Testis (tissue), 5 donors: ENCODE measurements at places on chromosomes 2 and 18. TPM values are rescaled to one million over a fixed set of nuclear protein-coding genes. Genes with fewer than 3 reads are reported as not detected.

Gene NGEF
- total RNA-seq: 15.6 TPM

DNA sequence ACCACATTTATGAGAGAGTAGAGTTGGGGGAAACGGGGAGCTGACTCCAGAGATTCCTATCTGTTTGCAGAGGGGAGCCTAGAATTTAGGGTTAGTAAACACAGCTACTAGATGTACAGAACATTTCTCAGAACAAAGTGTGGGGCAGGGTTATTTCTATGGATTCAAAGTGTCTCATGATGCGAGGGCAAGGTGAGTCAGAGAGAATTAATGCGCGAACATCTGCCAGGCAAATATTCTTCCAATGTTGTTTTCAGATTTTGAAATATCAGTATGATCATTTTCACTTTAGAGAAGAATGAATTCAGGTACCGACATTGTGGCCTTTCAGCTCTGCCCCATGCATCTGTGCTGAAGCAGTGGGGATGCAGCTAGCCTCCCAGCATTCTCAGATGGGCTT lies 2.0 kb upstream of the DSEL start:
- H3K27ac ChIP-seq: no peak overlapping the region
- no peaks in the 10 kb centered on the region for H3K36me3 ChIP-seq
- DNase-seq: no peak
- no peaks in the 10 kb centered on the region for H3K4me1 ChIP-seq
- no peaks in the 10 kb centered on the region for H3K27me3 ChIP-seq
- H3K4me3 ChIP-seq: no peak overlapping the region

Gene MTX2
- total RNA-seq: 58.0 TPM

DNA sequence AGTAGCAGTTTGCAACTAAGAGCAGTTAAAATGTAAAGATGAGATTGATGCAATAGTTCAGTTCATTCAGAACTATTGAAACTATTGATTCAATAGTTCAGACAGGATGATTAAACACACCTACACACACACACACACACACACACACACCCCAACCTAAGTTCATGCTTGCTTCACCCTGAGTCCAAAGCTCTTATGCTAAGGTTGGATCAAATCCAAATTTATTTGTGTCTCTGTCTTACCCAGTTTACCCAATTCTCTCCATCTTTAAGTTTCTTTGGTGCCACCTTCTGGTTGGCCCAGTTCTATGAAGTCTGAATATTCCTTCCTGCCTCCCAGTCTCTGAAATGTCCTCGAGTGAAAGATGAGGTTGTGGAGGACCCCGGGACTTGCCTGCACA lies 5.1 kb downstream of the SERPINB8 start:
- H3K27me3 ChIP-seq: no peaks in the 10 kb centered on the region
- H3K27ac ChIP-seq: no peak overlapping the region
- H3K36me3 ChIP-seq: no peaks in the 10 kb centered on the region
- no peaks in the 10 kb centered on the region for H3K4me1 ChIP-seq

Gene MRPL33
- 142 TPM for total RNA-seq

- no peak overlapping the region for H3K4me3 ChIP-seq
- H3K36me3 ChIP-seq: no peaks in the 10 kb centered on the region
- H3K4me1 ChIP-seq: no peaks in the 10 kb centered on the region
- H3K27me3 ChIP-seq: no peaks in the 10 kb centered on the region
- no peak overlapping the region for H3K27ac ChIP-seq
These were observed 17.6 kb upstream of the EPHA4 start for GRCh38 chr2:221589696-221590095.

GRCh38 chr2:29544917-29545316 lies 376.5 kb downstream of the ALK start:
- no peak for DNase-seq
- H3K4me1 ChIP-seq: no peaks in the 10 kb centered on the region
- H3K27me3 ChIP-seq: no peaks in the 10 kb centered on the region
- H3K36me3 ChIP-seq: no peaks in the 10 kb centered on the region
- H3K27ac ChIP-seq: no peak overlapping the region
- no peak overlapping the region for H3K4me3 ChIP-seq

DNA sequence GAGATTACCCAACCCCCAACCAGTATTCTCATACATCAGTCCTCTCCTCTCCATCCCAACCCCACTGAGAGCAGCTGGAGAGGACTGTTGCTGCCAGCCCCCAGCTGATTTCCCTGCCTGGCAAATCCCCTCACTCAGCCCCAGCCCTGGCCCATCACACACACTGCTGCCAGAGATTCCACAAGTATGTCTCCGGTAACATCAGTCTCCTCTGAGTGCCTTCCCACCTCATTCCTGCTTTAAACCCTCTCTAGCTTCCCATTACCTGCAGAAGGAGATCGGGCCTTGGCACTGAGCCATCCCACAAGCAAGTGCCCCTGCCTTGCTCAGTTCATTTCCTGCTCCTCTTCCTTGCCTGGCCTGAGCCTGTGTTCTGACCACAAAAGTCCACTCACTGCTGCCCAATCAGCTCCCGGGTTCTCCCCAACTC lies 50.6 kb upstream of the ZFP36L2 start:
- no peaks in the 10 kb centered on the region for H3K27me3 ChIP-seq
- DNase-seq: no peak
- peak overlapping the region; percentile 51 for H3K27ac ChIP-seq
- no peaks in the 10 kb centered on the region for H3K36me3 ChIP-seq
- H3K4me3 ChIP-seq: no peak overlapping the region
- peaks cover 32% of the 10 kb centered on the region for H3K4me1 ChIP-seq

GRCh38 chr2:173963323-173963816 lies 1.8 kb downstream of the SP3 start:
- no peaks in the 10 kb centered on the region for H3K27me3 ChIP-seq
- peak overlapping the region; percentile 99 for H3K4me3 ChIP-seq
- peak overlapping the region; percentile 100 for H3K27ac ChIP-seq
- peak; percentile 47 for DNase-seq

- no peak for DNase-seq
- H3K4me1 ChIP-seq: peaks cover 4% of the 10 kb centered on the region
- no peaks in the 10 kb centered on the region for H3K27me3 ChIP-seq
- no peaks in the 10 kb centered on the region for H3K36me3 ChIP-seq
These were observed 8.1 kb downstream of the ACKR3 start for GRCh38 chr2:236577481-236578410.

DNA sequence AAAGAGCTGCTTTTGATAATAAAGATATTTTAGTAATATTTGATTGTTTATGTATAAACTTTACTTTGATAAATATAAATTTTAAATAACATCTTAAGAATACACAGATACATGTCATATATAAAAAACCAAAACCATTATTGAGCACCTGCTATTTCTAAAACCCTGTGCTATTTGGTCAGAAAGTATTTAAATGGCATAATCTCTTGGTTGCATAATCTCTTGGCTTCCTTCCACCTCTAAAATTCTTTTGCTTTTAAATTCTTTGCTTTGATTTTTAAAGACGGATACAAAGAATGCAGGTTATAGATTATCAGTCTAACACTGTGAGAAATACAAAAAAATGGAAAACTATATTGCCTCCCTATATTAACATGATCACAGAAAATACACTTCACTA lies 36.9 kb downstream of the ACMSD start:
- H3K27me3 ChIP-seq: no peaks in the 10 kb centered on the region
- H3K36me3 ChIP-seq: no peaks in the 10 kb centered on the region
- no peak for DNase-seq
- no peaks in the 10 kb centered on the region for H3K4me1 ChIP-seq

DNA sequence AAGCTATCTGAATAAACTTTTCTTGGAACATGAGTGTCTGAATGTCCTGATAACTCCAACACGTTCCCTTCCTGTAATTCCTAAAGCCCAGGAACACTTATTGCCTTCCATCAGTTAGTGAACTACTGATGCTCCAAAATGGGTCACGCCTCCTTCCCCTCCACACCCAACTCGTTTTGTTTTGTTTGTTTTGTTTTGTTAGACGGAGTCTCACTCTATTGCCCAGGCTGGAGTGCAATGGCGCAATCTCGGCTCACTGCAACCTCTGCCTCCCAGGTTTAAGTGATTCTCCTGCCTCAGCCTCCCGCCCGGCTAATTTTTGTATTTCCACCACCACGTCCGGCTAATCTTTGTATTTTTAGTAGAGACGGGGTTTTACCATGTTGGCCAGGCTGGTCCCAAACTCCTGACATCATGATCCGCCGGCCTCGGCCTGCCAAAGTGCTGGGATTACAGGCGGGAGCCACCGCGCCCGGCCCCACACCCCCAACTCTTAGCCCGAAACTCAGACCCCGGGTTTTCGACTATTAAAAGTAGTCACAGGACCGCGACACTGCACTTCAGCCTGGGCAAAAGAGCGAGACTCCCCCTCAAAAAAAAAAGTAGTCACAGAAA lies 774 bp downstream of the IER3IP1 start:
- peaks cover 4% of the 10 kb centered on the region for H3K4me1 ChIP-seq
- peak; percentile 33 for DNase-seq
- H3K4me3 ChIP-seq: peak overlapping the region; percentile 89
- no peaks in the 10 kb centered on the region for H3K36me3 ChIP-seq
- H3K27ac ChIP-seq: peak overlapping the region; percentile 47
- no peaks in the 10 kb centered on the region for H3K27me3 ChIP-seq

DNA sequence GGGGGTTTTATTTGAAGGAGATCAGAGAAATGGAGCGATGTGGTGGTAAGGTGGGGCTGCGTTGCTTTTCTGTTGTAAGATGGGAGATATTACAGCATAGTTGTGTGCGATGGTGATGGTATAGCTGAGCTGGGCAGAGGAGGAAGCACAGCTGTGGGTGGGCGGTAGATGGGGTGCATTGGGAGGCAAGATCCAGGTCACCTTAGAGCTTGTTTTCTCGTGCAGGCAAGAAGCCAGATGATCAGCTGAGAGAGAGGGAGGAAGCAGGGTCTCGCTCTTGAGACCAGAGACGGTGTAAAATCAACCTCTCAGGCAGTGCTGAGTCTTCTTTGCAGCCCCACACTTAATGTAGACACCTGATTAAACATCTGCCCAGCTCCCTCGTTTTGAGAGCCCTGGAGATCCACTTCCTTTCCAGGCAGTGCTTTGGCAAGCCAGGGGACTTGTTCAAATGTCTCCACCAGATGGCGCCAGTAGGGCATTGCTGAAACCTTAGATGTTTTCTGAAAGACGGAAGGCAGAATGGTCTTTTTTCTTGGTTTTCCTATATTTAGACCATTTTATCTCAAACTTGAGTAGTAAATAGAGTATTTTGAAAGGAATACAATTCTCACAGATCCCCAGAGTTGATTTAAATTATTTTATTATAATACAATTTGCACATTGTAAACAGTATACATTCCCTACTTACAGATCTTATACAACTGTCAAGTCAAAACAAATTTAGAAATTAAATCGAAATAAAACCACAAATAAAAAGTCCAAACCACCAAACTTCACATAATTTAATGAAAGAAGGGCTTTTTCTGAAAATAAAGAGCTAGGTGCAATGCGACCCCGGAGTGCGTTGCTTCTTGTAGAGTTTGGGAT lies 21.1 kb upstream of the LYPD6B start:
- no peak overlapping the region for H3K27ac ChIP-seq
- DNase-seq: peak; percentile 91
- H3K4me1 ChIP-seq: no peaks in the 10 kb centered on the region

GRCh38 chr2:31075941-31076590 lies 62.2 kb downstream of the GALNT14 start:
- no peaks in the 10 kb centered on the region for H3K36me3 ChIP-seq
- no peak overlapping the region for H3K4me3 ChIP-seq
- DNase-seq: no peak
- H3K27ac ChIP-seq: no peak overlapping the region
- no peaks in the 10 kb centered on the region for H3K4me1 ChIP-seq

DNA sequence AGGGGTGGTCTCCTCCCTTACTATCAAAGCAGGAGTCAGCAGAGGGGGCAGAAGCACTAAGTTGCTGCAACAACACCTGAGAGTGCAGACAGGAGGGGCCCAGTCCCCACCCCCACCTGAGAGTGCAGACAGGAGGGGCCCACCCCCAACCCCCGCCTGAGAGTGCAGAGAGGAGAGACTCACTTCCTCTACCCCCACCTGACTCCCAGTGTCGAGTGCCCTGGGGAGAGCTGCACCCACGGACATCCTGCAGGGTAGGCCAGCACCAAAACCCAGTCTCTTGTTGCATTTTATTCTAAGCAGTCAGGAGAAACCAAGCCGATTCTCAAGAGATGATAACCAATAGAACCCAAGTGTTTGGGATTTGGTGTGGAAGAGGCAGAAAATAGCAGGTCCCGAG lies 78.4 kb downstream of the NAPG start:
- no peak overlapping the region for H3K27ac ChIP-seq
- DNase-seq: no peak
- no peak overlapping the region for H3K4me3 ChIP-seq
- no peaks in the 10 kb centered on the region for H3K36me3 ChIP-seq

DNA sequence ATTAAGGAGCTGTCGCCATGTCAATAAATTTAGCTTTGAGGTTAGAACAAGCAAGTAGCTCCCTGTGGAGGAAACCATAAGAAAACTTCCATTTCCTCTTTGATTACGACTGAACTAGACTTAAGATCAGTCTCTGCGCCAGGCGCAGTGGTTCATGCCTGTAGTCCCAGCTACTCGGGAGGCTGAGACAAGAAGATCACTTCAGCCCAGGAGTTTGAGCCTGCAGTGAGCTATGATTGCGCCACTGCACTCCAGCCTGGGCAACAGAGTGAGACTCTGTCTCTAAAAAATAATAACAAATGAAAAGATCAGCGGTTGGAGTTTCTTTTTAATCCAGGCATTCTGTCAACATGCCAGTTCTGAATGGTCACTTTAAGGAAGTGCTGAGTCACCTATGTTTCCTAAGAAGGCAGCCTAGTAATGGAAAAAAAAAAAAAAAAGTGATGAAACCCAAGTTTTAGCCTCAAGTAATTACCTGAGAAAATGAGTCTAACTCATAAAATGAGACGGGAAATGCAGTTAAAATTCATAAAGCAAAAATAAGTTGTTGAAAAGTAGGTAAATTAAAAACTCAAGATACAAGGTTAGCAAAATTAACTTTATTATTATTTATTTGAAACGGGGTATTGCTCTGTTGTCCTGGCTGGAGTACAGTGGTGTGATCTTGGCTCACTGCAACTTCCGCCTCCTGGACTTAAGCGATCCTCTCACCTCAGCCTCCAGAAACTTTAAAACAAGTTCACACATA lies 10.2 kb downstream of the C18orf32 start:
- H3K27me3 ChIP-seq: no peaks in the 10 kb centered on the region
- peak overlapping the region; percentile 30 for H3K27ac ChIP-seq
- DNase-seq: no peak
- H3K36me3 ChIP-seq: no peaks in the 10 kb centered on the region
- H3K4me1 ChIP-seq: peaks cover 10% of the 10 kb centered on the region
- H3K4me3 ChIP-seq: no peak overlapping the region

Gene DLX1
- total RNA-seq: not detected

GRCh38 chr2:46179037-46179621 lies 118.1 kb upstream of the EPAS1 start:
- H3K4me3 ChIP-seq: no peak overlapping the region
- H3K27me3 ChIP-seq: no peaks in the 10 kb centered on the region

GRCh38 chr2:215969131-215969841 lies 44.1 kb downstream of the MREG start:
- no peak overlapping the region for H3K27ac ChIP-seq
- H3K36me3 ChIP-seq: no peaks in the 10 kb centered on the region
- no peak overlapping the region for H3K4me3 ChIP-seq
- DNase-seq: no peak

- no peaks in the 10 kb centered on the region for H3K36me3 ChIP-seq
- no peaks in the 10 kb centered on the region for H3K4me1 ChIP-seq
These were observed 12.5 kb downstream of the SERPINB7 start for GRCh38 chr18:63787673-63788072.
